ENCODE measurements at places on chromosomes 11 and 22.

DNA sequence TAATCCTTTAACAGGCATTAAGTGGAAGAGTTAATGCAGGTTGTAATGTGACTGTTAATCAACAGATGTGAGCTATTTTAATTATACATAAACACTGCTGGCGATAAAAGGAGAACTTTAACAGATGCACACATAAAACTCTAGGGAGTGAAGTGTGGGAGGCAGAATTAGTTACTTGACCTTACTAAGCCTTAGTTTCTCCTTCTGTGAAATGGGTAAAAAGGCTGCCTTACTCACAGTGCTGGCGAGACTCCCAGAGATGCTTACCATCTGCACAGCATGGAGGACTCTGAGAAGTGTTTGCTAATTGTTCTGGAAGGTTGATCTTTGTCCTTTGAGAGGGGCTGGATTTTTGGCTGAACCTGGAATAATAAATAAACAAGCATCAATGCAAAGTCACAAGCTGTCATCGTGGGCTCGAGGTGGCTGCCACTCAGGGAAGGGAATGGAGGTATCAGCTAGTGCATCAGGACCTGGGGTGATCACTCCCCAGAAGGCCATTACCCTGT, 58.6 kb upstream of the MPEG1 start:
- DNase-seq = no peak

DNA sequence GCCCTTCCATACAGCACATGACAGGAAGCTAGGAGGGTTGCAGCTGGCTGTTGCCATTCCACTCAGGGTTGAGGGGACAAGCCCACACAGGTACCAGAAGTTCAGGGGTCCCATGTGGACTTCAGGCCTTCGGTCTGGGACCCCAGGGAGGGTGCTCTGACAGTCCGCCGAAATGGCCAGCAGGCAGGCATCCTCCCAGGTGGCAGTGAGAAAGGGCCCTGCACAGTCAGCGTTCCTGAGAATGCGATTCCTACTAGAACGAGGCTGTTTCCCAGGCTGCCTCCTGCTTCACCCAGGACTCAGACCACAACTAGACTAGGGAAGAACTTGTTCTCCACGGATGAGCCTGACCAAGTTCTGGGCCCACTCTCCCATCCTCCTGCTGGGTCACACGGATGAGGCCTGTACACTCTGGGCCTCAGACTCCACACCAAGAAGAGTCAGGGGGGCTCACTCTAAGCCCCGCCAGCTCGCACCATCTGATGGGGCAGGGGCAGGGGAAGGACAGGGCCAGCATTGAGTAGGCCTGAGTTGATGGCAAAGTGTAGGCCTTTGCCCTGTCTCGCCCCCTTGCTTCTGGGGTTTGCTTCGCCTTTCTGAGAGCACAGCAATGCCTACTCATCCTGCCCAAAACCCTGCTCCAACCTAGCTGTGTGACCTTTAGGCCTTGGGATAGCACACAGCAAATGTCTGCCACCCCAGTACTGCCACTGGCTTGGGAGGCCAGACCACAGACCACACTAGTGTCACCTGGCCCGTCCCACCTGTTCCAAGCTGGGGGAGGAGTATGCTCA, 14.0 kb downstream of the KCNQ1OT1 start:
- DNase-seq = no peak

- DNase-seq = no peak
These were observed 186.7 kb downstream of the LUZP2 start for GRCh38 chr11:24683583-24683982.

DNA sequence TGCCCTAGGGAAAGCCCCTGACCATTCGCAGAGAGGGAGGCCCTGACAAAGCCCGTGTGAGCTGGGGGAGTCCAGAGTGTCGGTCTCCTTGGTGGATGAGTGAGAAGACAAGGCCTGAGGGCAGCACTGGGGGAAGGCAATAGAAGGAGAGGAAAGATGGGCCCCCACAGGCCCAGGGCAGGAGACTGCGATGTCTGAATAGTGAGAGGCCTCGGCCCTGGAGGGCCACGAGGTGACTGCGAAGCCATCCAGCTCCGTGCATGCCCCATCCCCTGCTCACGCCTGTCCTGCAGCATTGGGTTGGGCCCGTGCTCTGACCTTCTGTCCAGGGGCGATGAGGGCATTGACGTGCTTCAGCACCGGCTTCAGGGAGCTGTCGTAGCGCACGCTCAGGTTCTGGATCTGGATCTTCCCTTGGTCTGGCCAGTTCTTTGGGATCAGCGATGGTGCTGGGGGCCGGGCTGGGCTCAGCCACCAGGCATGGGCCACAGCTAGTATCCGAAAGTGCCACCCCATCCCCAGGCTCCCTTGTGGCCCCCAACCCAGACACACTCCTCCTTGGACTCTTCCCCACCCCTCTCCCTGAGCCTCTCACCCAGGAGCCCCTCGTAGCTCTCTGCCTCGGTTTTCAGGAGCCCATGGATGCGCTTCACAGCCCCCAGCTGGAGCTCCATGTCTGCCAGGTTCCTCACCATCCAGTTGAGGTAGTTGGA, 8.3 kb upstream of the KCNJ11 start:
- DNase-seq = no peak

GRCh38 chr11:77966338-77966737, 28.1 kb downstream of the INTS4 start:
- no peak for DNase-seq

GRCh38 chr11:69148377-69148762, 7.4 kb upstream of the SMIM38 start:
- no peak for DNase-seq

- DNase-seq = peak; percentile 55
These were observed 36.3 kb upstream of the CFAP300 start for GRCh38 chr11:102010776-102011494.

DNA sequence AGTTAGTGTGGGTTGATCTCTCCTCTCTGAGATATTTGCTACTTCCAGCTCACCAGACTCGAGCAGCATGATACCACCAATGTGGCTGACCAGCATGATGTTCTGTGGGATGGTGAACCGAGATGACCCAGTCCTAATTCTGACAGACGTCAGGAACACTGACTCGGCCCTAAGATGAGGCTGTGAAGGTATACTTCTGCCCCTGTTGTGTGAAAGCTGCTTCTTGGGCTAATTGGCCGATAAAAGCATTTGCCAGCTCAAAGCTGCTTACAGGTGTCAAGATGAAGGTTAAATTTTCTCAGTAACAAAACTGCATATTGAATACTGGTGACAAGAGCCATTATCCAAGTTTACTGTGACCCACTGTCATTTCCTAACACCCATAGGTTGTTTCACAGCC, 151.4 kb downstream of the BRD1 start:
- DNase-seq = no peak

- DNase-seq = no peak
These were observed 59.9 kb downstream of the RRM1 start for GRCh38 chr11:4154503-4154902.

DNA sequence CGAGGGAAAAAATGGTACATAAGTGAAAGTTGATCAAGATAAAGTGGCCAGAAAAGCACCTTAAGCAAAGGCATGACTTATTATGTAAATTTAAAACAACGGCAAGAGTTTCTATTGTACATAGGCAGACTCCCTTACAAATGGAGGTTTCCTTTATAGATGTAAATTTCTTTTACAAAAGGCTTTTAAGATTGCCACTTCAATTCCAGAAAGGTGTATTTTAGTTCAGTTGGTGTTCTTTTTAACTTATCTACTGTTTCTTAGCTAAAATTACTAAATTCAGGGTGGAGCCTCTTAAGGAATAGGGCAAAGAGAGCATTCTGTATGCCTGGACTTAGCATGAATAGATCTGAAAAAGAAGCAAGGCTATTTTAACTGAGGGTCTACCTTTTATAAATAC, 24.9 kb upstream of the GNAZ start:
- DNase-seq = no peak

GRCh38 chr11:27719546-27719925, 19.3 kb upstream of the BDNF start:
- no peak for DNase-seq

DNA sequence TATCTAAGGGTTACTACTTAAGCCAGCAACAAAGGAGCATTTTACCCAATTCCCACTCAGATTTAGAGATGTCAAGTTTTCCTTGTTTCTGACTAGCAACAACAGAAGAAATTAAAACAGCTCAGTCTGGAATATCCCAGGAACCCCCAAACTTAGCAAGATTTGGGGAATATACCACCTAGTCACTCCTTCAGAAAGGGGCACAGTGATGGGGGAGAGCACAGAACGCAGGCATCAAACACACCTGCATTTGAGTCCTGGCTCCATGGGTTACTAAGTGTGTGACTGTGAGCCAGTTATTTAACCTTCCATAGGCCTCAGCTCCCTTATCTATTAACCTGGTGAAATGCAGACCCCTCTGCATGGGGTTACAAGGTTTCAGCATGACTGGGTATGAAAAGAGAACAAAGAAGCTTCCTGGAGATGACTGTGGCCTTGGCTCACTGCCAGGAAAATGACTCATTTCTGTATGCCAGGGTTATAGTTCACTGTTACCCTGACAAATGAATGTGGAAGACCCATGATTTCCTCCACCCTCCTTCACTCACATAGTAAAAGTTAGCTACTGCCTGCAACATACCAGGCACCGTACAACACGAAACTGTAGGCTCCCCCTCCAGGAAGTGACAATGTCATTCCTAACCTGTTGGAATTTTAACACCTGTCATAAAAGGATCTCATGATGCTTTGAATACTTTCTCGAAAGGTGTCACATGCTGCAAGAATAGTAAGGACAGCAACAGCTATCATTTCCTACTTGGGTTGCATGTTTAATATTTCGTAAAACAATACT, 79.6 kb downstream of the ME3 start:
- DNase-seq = peak; percentile 52

- no peak for DNase-seq
These were observed 29.8 kb upstream of the OR56B4 start for GRCh38 chr11:6077723-6078122.

DNA sequence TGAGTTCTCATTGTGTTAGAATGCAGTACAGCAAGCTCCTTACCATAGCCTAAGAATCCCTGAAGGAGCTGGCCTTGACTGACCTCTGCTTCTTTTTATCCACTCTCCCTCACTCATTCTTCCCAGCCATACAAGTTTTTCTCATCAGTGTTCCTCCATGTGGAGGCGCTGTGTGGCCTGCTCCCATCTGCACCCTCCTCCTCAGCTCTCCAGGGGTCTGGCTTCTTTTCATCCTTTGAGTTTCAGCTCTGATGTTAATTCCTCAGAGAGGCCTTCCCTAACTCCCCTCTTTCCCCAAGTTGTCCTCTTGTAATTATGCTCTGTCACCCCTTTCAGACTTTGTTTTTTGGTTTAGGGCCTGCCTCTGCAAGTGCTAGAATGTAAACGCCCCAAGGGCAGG, 144.8 kb downstream of the WNT7B start:
- DNase-seq = no peak

DNA sequence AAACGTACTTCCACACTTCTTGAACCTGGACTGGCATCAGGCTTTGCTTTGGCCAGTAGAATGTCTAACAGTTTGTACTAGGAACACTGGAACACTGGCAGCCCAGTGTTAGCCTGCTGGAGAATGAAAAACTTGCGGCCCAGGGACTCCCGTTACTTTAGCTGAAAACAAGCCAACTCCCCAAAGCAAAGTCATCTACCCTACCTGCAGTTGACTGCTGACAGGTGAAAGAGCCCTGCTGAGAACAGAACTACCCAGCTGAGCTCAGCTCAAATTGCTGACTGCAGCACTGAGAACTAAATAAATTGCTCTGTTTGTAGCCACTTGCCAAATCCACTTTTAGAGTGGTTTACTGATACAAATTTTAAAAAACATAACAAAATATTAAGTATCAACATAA, 342.5 kb downstream of the LRRC4C start:
- DNase-seq = no peak

GRCh38 chr22:17269224-17269606, 50.0 kb upstream of the ADA2 start:
- DNase-seq = no peak

DNA sequence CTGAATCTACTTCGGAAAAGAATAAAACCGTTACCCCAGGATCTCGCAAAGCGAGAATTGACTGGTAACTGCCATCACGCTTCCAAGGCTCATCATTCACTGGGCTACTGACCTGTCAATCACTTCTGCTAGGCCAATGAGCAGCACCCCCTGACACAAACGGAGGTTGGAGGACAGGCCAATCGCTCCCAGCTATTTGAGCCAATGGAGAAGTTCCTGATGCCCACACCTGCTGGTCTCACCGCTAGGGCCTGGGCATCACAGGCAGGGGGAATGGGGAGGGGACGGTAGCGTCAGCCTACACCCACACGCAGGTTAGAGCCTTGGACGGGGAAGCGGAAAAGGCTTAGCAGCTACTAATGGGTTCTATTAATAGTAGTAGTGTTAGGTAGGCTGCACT, 56.7 kb upstream of the CHST1 start:
- DNase-seq = no peak

DNA sequence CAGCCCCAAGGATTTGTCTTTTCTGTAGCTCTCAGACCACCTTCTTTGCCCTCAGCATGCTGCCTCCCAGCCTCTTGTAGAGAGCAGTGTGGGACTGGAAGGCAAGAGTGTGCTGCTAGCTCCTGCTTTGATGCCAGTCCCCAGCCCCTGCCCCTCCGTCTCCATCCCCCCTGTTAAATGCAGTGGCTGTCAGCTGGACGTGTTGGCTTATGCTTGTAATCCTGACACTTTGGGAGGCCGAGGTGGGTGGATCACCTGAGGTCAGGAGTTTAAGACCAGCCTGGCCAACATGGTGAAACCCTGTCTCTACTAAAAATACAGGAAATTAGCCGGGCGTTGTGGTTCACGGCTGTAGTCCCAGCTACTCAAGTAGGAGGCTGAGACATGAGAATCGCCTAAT, 15.5 kb downstream of the SNRPD3 start:
- DNase-seq = no peak

DNA sequence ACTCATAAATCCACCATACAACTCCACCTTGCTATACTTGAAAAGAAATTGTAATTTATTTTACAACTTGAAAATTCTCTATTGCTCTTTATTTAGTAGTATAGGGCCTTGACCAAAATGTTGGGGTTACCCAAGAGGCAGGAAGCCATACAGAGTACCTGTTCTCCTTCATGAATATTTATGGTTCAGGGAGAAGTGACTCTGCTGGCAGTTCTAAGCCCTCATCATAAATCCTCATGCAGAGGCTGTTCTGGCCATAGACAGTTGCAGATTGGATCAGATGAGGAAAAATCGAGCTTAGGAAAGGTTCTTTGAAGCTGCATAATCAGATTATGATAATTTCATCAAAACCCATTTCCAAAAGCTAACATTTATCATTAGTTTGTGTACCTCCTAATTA, 449.4 kb upstream of the TENM4 start:
- DNase-seq = no peak

All from endothelial cell (in vitro differentiated cells).